ENCODE measurements at places on chromosomes 5 and 9.

DNA sequence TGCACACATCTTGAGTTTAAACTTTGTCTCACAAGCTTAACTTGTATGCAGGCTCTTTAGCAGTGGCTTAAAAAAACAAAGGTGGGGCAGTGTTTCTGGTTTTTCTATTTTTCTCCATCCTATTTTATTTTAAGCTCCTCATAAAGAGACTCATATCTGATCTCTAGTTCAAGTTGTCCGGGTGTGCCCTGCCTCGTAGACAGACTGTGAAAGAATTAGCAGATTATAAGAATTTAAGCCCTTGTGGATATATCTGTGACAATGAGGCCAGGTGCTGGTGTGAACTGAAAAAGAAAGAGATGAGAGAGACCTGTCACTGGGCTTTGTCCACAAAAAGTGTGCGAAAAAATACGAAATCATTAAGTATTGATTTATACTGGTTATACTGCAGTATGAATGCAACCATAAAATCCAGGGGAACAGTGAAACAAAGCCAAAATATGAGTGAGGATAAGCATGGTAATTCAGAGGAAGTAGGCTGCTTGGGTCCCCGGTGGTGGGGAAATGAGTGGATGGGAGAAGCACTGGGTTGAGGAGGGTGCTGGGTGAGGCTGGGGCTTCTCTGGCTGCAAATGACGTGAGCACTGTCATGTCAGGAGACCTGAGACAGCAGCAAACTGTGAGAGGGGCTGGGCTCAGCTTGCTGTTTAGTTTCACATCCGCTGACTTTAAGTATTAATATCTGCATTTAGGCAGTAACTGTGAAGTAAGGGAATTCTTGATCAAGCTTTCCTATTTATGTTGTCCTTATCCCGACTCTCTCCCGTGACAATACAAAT, 179.7 kb upstream of the ANKRD55 start:
- DNase-seq = no peak

GRCh38 chr9:94990897-94991561, 264.5 kb downstream of the AOPEP start:
- no peak for DNase-seq

DNA sequence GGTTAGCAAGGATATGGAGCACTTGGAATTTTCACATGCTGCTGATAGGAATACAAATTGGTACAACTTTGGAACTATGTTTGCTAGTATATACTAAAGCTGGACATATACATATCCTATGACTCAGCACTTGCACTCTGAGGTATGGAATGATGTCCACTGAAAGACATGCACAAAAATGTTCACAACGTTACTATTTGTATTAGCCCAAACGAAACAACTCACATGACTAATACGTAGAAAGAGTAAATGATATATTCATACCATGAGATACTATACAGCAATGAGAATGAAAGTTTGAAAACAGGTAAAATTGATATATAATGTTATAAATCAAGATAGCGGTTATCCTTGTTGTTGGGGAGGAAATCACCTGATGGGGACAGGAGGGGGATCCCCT, 45.5 kb upstream of the CDC42SE2 start:
- no peak for DNase-seq

GRCh38 chr5:158534203-158534602, 565.5 kb downstream of the EBF1 start:
- no peak for DNase-seq

DNA sequence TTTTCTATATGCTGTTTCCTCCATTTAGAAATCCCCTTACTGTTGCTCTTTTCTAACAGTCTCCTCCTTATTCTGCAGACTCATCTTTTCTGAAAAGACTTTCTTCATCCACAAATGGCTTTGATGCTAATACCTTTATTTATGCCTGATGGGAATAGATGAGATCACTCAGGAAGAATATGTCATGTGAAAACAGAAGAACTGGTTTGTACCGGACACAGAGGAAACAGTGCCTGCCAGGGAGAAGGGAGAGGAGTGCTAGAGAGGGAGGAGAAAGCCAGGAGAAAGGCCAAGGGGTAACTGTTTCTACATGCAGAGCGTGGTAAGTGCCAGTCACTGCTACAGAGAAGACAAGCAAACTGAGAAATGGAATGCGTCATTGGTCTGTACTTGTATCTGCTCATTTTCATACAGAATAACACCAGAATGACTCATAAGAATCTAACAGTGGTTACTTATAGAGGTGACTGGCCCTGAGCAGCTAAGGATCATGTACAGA, 45.9 kb upstream of the PJA2 start:
- no peak for DNase-seq

- no peak for DNase-seq
Observed at GRCh38 chr5:36273809-36274526, 27.7 kb downstream of the RANBP3L start.

DNA sequence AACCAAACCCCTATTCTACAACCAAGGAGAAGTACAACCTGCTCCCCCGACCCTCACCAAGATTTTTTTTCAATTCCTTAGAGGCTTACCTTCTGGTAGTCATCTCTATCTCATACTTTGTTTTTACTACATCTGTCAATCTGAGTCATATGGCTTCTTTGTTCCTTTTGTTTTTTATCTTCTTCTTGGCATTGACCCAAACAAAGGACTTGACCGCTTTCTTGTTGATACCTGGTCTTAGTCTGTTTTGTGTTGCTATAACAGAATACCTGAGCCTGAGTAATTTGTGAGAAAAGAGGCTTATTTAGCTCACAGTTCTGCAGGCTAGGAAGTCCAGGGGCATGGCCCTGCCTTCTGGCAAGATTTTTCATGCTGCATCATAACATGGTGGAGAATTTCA, 352.7 kb downstream of the MLLT3 start:
- DNase-seq = no peak

DNA sequence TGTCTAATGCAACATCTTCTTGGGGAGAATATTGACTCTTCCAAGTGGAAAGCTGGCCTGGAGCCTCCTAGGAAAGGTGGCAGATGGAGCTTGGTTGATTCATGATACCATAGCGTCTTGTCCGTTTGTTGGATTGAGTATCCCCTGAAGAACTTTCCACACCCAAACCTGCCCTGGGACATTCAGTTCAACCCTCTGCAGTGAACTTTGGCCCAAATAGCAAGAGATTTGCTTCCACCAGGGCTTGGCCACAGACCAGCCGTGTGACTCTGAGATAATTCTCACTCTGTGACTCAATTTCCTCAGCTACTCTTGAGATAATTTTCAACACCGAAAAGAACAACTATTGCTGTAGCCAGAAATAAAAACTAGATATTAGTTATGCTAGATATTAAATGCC, 108.0 kb upstream of the RAD23B start:
- no peak for DNase-seq

GRCh38 chr9:106857811-106858470, 5.0 kb upstream of the ZNF462 start:
- no peak for DNase-seq

DNA sequence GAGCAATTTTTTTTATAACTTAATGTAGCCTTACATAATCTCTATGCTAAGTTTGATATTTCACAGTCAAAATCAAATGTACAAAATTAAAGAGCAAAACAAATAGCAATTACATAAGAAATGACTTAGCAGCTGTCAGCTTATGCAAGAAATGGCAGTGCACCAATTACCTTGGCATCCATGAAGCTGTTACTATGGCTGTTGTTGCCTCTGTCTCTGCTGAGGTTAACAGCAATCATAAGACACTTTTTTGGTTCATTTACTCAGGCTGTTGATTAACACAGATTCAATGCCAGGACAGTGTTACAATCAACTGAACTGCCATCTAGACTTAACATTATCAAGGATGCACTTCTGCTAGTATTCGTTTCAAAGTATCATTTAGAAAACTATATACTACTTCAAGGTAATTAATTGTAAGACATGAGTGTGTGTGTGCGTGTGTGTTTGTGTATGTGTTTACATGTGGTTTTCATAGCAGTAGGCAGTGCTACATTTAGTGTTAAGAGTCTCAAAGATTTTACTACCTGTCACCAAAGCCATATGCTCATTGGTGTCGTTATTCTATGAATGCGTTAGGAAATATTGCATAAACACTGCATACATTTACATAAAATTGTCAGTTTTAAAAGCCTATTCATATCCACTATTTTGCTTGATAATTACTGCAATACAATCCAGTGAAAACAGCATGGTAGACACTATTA, 1084.2 kb upstream of the COX7C start:
- no peak for DNase-seq

- DNase-seq = no peak
Observed at GRCh38 chr9:95460518-95461164, 56.1 kb downstream of the PTCH1 start.

- DNase-seq = no peak
Observed at GRCh38 chr5:57513785-57514184, 31.2 kb upstream of the ACTBL2 start.

- no peak for DNase-seq
Observed at GRCh38 chr5:35908228-35908627, 30.2 kb downstream of the CAPSL start.

GRCh38 chr5:133453831-133454230, 158.5 kb downstream of the FSTL4 start:
- DNase-seq = no peak

GRCh38 chr5:178563621-178564020, 26.6 kb downstream of the COL23A1 start:
- no peak for DNase-seq

DNA sequence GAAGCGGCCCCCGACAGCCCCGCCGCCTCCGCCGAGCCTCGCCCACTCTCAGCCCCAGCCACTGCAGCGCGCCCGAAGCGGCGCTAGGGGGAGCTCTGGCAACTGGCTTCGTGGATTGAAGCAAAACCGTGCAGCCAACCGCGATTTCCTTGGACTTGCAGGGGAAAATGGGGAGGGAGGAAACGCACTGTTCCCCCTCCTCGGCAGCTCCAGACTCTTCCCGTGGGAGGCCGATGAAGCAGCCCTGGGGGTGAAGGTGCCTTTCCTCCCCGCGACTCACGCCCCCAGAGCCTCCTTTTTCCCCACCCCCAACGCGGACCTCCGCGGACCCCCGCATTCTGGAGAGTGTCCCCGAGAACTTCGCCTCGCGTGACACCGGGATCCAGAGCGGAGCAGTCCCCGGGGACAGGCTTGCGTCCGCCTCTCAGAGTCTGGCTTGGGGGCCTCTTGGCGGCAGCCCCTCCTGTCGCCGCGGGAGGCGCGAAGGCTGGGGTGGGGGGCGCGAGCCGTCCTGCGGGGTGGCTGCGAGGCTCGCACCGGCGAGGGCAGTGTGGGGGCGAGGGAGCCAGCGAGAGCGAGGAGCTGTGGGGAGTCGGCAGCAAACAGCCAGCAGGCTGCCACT, 3.8 kb downstream of the IER5L start:
- DNase-seq = peak; percentile 59

DNA sequence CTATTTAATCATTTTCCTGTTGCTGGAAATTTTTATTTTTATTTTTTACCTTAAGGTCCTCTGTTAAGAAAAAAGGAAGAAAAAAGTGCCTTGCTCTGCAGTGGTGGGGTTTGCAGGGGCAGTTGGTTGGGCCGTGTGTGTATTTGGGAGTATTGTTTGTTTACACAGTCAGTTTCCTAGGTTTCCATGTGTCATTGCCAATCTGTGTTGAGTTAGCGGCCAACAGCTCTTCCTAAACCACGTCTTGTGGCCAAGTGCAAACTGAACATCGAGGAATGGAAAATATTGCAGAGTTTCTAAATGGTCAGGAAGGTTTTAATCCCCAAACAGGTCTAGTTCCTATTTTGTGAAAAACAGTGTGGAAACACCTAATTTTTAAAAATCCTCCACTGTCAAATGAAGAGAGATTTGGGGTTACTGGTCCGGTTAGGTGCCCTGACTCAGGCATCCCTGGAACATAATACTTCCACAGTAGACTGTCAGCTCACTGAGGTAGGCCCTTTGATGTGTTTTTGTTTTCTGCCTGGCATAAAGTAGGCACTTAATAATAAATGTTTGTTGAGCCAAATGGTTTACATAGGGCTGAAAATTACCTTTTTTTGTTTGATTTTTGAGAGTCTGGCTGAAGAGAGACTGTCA, 37.0 kb downstream of the MAMDC2 start:
- DNase-seq = no peak

DNA sequence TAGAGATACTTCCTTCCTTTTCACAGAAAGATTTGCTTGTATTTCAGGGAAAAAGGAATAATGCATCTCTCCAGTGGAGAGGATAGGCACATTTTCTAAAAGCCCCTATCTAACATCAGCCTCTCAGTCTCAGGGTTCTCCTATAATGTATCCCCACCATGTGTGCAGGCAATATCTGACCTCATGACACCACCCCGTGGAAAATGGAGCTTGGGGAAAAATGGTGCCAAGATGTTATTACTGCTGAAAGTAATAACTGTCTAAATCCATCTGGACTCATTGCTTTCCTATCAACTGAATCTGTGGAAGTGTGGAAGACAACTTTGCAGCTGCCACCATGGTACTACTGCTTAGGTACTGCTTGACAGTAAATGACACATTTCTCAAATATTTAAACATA, 574.3 kb downstream of the LRRC70 start:
- DNase-seq = no peak

- no peak for DNase-seq
Observed at GRCh38 chr9:755454-756381, 85.8 kb upstream of the DMRT1 start.

DNA sequence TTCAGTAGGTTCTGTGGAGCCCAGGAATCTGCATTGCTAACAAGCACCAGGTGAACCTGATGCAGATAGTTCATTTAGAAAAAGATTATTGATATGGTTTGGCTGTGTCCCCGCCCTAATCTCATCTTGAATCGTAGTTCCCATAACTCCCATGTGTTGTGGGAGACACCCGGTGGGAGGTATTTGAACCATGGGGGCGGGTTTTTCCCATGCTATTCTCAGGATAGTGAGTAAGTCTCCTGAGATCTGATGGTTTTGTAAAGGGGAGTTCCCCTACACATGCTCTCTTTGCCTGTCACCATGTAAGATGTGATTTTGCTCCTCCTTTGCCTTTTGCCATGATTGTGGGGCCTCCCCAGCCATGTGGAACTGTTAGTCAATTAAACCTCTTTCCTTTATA, 212.0 kb downstream of the RAB3C start:
- DNase-seq = no peak

DNA sequence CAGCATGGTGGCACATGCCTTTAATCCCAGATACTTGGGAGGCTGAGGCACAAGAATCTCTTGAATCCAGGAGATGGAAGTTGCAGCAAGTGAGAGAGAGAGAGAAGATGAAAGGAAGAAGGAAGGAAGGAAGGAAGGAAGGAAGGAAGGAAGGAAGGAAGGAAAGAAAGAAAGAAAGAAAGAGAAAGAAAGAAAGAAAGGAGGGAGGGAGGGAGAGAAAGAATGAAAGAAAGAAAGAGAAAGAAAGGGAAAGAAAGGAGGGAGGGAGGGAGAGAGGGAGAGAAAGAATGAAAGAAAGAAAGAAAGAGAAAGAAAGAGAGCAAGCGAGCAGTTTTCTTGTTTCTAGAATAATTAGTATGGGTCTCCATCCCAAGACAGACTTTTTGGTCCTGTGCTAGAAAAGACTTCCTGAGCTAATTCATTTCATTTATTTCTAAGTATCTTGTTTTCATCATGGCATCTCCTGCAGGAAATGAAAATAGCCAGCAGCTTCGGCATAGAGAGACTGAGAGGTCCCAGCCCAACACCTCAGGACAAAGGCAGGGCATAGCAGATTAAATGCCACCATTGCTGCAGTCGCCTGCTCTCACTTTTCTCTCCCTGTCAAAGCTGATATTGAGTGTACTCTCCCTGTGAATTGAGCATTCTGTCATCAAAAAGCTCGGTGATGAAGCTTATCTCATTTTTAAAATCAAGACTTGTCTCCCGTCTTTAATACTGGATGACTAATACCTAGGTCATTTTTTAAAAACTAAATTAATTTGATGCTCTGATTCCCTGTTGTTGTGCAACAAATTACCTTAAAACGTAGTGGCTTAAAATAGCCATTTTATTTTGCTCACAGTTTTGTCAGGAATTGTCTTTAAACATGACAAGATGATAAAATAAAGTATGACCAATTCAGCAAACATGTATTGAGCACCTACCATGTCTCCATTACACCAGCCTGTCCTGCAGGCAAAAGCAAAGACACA, 91.8 kb upstream of the ADRA1B start:
- no peak for DNase-seq
